Caudate nucleus (tissue), 63 donors: ENCODE measurements at places on chromosomes 13 and 19.

DNA sequence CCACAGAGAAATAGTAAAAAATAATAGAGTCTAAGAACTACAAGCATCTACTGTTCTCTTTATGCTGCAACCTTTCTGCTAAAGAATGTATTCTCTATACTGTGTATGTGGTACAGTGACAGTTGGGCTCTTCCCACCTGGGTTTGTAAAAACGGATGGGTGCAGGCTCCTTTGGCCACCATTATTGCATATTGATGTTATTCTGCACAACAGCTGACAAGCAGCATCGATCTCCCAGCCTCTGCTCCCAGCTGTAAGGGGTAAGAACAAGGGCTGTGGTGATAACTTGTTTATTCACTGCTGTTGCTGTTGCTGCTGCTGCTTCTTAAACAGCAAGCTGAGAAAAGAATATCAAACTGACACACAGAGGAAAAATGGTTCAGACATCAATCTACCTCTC lies 56.1 kb downstream of the KCNRG start:
- no peak for DNase-seq

- no peak for DNase-seq
These were observed 8.8 kb downstream of the ZNF787 start for GRCh38 chr19:56112313-56112709.

GRCh38 chr13:19657872-19658591 lies 24.6 kb downstream of the MPHOSPH8 start:
- DNase-seq = no peak

DNA sequence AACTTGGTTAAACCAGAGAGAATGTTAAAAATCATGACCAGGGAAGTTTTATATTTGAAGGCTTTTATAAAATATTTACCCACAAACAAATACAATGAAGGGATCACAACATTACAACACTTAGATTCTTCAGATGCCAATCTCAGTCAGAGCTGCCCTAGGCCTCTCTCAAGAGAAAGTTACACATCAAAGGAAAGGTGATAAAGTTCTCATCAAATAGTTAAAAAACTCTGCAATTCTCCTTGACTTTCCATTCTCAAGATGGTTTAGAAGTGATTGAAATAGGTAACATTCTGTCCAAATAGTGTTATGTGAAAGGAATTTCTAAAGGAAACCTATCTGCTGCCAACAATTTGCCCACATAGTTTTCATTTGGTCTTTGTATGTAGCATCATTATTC lies 1115.2 kb upstream of the MIR17HG start:
- DNase-seq = no peak

DNA sequence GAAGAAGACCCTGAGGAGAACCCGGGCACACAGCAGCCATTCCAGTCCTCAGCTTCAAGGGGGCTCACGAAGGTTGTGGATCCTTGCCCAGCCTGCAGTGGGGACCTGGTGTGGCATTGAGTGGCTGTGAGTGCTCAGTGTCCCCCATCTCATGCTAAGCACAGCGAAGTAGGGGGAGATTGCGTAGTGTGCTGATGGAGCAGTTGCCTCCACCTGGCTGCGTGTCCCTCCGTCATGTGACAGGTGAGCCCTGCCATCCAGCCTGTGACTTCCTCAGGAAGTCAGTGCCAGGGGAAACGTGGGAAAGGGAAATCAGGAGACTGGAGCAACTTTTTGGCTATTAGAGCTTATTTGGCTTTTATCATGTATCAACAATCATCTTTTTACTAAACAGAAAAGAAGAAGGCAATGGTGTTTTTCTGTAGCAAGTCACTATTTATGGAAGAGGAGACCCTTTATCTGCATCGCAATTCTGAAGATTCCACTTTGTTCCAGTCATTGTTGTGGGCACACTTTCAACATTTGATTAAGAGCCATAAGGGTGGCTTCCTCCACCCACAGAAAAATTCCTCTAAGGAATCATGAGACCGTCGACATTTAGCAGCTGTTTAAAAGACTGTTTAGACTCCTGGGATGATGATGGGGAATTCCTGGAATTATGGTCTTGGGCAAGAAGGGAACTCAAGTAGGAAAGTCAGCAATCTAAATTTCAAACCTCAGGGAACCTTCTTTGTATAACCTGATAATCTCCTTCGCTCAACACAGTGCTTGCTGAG lies 126.8 kb upstream of the SPATA13 start:
- no peak for DNase-seq

DNA sequence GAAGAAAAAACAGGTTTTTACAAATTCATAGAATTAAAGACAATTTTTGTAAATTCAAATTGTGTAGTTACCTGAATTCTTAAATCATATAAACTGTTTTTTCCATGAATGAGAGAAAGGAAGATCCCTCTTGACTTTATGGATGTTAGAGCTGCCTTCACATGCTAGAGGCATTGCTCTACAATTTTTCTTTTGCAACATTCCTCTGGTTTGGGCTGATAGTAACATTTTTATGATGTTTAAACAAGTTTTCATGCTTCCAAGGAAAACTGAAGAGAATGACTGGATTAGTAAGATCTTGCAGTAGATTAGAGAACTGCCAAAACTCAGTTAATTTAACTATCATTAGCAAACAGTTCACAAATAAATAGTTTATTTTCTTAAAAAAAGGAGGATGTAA lies 250.6 kb downstream of the GPC6 start:
- no peak for DNase-seq

DNA sequence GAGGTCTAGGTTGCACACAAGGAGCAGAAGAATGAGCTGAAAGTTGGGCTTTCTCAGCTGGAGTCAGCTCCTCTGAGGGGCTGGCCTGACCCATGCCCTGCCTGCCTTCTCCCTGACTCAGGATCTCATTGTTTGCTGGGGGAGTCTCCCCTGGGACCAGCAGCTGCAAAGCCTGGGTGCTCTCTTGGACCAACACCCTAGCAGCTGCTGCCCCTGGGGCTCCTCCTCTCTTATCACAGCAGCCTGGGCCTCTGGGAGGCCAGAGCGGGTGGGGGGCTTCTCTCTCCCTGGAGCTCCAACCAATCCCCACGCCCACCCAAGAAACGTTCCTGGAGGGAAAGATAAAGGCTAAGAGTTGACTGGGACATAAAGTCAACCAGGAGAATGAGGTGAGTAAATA lies 1.6 kb upstream of the FCGBP start:
- no peak for DNase-seq

DNA sequence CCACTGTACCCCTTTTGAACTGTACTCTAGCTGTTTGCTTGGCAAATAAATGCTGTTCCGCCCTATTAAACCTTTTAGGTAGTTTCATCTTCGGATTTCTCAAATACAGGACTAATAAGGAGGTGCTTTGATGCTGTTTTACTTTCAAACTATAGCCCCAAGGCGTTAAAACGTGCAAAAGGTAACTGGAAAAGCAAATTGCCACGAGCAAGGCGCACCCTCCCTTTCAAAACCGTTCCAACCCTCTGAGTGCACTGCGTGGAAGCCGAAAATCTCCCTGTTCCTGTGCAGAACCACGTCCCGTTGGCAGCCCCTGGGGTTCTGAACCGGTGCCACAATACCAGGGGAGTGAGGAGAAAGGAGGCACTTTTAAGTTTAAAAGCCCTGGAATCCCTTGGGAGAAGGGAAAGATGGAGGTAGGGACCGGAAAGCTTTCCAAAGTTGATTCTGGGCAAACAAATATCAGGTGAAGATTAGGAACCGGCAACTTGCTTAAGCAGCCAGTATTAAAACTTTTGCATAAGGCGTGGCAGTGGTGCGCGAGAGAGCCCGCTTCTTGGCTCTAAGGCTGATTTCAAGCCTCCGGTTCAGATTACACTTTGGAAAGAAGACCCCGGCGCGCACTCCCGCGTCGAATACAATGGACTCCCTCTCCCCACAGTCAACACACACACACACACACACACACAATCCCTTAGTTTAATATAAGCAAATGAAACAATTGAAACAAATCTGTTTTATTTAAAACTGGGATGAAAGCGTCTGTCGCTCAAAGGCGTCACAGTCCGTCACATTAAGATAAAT lies 9.5 kb downstream of the POU4F1 start:
- DNase-seq = no peak

- no peak for DNase-seq
These were observed 5.6 kb upstream of the SYDE1 start for GRCh38 chr19:15101479-15102082.

GRCh38 chr13:79678100-79678499 lies 197.1 kb downstream of the NDFIP2 start:
- no peak for DNase-seq

GRCh38 chr13:97067017-97067895 lies 73.0 kb upstream of the OXGR1 start:
- no peak for DNase-seq

DNA sequence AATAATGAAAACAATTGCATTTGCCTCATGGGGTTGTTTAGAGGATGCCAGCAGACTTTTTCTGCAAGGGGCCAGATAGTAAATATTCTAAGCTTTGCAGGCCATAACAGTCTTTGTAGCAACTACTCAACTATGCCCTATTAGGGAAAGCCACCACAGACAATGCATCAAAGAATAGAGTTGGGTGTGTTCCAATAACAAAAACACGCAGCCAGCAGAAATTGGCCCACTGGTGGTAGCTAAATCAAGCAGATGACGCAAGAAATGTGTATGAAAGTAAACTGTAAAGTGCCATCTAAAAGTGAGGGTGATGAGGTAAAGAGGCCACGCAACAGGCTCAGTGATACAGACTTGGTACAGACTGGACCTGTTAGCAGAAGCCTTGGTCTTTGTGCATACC lies 75.2 kb upstream of the SIAH3 start:
- DNase-seq = no peak

GRCh38 chr13:31896427-31896826 lies 135.1 kb upstream of the FRY start:
- no peak for DNase-seq

GRCh38 chr19:18487576-18488402 lies 34.1 kb downstream of the ELL start:
- DNase-seq = no peak

DNA sequence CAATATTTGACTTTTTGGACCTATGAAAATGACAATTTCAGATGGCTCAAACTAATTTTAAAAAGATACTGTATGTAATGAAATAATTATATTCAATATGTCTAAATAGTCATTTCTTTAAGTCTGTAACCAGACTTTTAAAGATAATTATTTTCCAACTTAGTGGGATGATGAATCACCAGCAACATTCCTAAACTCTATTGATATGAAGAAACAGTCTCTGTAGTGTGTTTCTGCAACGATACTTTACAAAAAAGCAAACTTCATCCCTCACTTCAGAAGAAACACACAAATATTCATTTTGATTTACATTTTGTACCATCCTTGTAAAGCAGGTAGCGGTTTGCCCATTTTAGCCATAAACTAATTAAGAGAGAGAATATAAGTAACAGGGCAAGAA lies 417.4 kb downstream of the EFNB2 start:
- DNase-seq = no peak

DNA sequence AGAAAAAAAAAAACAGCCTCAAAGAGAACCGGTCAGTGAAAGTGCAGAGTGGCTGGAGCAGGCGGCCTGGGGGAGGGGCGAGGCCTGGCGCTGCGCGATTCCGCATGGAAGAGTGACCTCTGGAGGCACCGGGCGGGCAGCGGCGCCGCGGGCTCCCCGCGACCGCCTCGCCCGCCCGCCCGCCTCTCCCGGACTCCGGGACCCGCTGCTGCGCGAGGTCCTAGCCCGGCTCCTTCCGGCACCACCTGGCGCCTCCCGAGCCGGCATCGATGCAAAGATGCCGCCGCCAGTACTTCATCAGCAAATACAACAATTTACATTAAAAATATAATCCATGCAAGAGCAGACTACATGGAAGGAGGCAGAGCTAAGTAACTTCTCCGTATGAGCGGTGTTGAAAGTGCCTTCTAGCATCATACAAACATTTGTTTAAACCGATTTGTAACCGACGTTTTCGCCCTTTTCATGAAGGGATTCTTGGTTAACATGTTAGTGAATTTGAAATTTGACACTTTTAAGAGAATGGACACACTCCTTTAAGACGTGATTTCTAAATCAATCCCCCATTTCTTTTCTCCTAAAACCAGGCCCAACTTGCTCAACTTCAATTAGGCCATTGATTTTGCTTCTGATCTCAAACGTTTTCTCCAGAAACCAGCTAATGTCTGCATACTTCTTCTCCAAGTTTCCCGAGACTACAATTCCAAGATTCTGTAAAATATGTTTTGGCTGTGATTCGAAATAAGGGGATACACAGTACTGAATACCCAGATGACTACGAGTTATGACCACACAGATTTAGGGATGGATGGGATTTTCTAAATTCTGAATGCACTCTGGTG lies 2.1 kb downstream of the EFNB2 start:
- DNase-seq = peak; percentile 67

GRCh38 chr19:22286151-22286810 lies at the start of gene ZNF729:
Gene ZNF729 (plus strand): TSS chr19:22286441. CDS start chr19:22286526, 85 bp downstream.
- DNase-seq = no peak

DNA sequence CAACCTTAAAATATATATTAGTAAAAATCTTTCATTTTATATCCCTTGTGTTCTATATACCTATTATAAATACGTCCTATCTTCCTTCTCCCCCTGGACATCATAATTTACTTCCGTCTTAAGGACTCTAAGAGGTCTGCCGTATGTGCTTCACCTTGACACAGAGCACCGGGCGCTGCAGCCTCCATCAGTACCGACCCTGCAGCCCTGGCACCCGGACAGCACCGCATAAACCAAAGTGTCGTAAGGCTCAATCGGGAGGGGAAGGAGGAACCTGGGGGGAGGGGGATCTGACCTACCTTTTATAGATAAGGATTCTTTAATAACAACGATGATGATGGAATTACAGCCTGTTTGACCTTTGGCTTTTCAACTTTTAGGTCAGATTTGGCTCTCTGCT lies 44.0 kb downstream of the EFNB2 start:
- DNase-seq = peak; percentile 11

- no peak for DNase-seq
These were observed 4.3 kb downstream of the TEX29 start for GRCh38 chr13:111324736-111325135.

- DNase-seq = no peak
These were observed 479.4 kb downstream of the IRS2 start for GRCh38 chr13:109307027-109307426.

DNA sequence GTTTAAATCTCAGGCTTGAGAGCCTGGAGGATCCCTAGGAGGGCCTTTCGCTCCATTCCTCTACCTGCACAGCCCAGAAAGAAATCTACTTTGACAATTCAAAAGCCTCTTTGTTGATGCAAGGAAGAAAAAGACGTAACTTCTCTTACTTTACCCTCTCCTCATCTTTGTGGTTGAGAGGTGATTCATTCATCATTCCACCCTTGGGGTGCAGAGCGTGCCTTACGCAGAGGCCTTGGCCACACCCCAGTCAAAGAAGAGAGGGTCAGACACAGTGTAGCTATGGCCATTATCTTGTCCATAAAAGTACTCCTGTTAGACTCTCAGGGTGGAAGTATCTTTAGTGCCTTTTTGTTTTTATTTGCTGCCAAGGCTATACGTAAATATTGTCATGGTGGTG lies 184.0 kb downstream of the IRS2 start:
- no peak for DNase-seq

- DNase-seq = no peak
These were observed 57.2 kb downstream of the NHLRC3 start for GRCh38 chr13:39095500-39095899.
